Sigmoid colon (tissue), 7 donors: ENCODE measurements at places on chromosomes 3 and 15. TPM values are rescaled to one million over a fixed set of nuclear protein-coding genes. Genes with fewer than 3 reads are reported as not detected.
A peak's percentile ranks its signal among the peaks of the same experiment; 100 is the strongest.

GRCh38 chr15:40365016-40365415, 7.0 kb downstream of the DISP2 start:
- DNase-seq = no peak

GRCh38 chr3:46089237-46090011, 62.1 kb upstream of the XCR1 start:
- DNase-seq = peak; percentile 84

The LRRC2 gene
- 11.1 TPM for total RNA-seq

The EPHA6 gene
- total RNA-seq = 39.3 TPM

The NKTR gene
- total RNA-seq = 81.3 TPM

GRCh38 chr3:128999102-128999501, 2.0 kb upstream of the EFCC1 start:
- no peak for DNase-seq

DNA sequence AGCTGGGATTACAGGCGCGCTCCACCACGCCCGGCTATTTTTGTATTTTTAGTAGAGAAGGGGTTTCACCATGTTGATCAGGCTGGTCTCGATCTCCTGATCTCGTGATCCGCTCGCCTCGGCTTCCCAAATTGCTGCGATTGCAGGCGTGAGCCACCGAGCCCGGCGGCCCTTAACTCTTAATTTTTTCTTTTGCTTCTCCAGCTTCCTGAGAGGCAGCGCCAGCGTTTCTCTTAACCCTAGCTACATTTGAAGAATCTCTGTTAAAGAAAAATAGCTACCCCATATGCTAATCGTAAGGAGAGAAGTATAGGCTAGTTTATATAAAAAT, 465 bp upstream of the GK5 start:
- no peak for DNase-seq

The ETFA gene
- 88.5 TPM for total RNA-seq

The GALNT15 gene
- 71.7 TPM for total RNA-seq

The SCAANT1 gene
- not detected for total RNA-seq

DNA sequence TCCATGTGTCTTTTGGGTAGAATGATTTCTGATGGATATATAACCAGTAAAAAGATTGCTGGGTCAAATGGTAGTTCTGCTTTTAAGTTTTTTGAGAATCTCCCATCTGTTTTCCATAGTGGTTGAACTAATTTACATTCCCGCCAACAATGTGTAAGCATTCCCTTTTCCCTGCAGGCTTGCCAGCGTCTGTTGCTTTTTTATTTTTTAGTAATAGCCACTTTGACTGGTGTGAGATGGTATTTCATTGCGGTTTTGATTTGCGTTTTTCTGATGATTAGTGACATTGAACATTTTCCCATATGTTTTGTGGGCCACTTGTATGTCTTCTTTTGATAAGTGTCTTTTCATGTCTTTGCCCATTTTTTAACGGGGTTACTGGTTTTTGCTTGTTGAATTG, 36.3 kb upstream of the MB21D2 start:
- no peak for DNase-seq

The SHISA5 gene
- 70.3 TPM for total RNA-seq

The PP2D1 gene
- not detected for total RNA-seq

DNA sequence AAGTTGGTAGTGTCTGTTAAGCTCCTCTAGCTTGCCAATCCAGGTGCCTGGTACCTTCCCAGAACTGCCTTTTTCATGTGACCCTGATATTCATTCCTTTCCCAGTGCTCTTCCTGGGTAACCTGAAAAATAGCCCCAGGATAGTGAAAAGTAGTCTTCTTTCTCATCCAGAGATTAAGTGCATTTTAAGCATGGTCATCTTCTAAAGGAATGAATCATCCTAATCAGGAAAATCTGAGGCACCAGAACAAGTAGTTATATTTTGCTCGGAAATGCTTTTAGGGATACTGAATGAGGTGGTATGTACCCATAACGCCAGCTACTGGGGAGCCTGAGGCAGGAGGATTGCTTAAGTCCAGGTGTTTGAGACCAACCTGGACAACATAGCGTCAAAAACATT, 23.1 kb upstream of the PDCD6IP start:
- no peak for DNase-seq

The SEMA4B gene
- 72.4 TPM for total RNA-seq

DNA sequence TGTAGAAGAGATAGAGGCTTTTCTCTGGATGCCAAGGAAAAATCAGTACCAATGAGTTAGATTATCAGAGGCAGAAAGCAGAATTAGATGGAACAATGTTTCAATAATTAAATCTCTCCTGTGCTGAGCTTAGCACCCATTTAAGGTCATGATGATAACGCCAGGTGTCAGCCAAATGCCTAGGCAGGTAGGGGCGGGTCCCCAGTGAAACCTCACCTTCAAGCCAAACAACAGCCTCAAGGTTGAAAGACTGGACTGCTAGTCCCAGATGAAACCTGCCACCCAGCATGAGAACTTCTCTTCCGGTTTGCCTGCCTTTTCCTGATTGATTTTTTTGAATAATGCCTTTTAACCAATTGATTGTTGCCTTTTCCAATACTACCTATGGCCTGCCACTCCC, 363.0 kb downstream of the PLOD2 start:
- no peak for DNase-seq

The PRICKLE2 gene
- total RNA-seq = 96.7 TPM

- no peak for DNase-seq
Observed at GRCh38 chr3:188468196-188468595, 314.2 kb downstream of the LPP start.

The ANKUB1 gene
- not detected for total RNA-seq

- no peak for DNase-seq
Observed at GRCh38 chr3:184382326-184383032, 2.6 kb downstream of the CHRD start.

DNA sequence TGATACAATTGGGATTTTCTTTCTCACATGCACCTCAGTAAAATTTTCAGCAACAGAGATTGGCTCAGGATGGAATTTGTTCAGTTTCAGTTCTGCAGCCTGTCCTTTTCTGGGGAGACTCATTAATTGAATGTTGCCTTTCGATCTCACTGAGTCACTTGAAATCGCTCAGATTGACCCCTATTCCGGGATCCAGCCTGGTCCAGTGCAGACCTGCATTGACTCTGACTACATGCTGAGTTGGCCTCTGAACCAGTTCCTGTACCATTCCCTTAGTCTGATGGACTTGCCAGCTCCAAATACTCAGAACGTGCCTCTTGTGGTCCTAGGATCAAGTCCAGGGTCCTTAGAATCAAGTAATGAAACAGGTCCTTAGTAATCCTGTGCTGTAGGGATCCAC, 9.4 kb downstream of the IGF1R start:
- DNase-seq = no peak

DNA sequence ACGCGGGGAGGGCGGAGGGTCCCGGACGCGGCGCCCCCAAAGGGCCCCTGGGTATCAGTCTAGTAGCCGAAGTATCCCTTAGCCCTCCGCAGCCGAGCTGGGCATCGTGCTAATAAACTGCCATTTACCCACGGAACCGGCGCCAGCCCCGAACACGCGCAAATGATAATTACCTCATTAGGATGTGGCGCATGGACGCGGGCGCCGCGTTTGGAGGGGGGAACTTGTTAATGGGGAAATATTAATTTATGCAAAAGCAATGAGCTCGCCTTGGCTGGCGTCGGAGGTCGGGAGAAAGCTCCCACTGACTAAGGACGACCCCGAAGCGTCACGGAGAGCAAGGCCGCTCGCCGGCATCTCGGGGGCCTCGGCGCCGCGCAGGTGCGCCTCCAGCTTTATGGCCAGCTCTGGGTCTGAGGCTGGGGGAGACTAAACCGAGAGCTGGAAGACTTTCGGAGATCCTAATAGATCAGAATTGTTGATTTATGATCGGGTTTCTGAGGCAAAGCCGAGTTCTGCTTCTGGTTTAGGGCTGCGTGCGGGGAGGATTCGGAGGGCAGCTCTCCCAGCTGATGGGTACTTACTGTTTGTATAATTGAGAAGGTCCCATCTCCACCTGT, 474 bp upstream of the FEZF2 start:
- no peak for DNase-seq

GRCh38 chr3:183220828-183221227, 32.2 kb upstream of the B3GNT5 start:
- no peak for DNase-seq

- no peak for DNase-seq
Observed at GRCh38 chr3:125109536-125109925, 53.7 kb upstream of the HEG1 start.

The PEX5L gene
- total RNA-seq = 0.28 TPM

The CPA3 gene
- 15.7 TPM for total RNA-seq

DNA sequence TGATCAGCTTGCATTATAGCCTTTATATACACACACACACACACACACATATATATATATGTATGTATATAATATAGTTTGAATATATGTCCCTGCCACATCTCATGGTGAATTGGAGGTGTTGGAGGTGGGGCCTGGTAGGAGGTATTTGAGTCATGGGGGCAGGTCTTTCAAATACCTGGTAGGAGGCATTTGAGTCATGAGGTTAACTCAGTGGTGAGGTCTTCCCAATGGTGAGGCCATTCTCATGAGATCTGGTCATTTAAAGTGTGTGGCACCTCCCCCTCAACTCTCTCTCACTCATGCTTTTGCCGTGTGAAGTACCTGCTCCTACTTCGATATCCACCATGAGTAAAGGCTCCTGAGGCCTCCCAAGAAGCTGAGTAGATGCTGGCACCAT, 27.5 kb upstream of the FHIT start:
- DNase-seq = no peak

GRCh38 chr3:53643757-53644156, 149.3 kb downstream of the CACNA1D start:
- no peak for DNase-seq

DNA sequence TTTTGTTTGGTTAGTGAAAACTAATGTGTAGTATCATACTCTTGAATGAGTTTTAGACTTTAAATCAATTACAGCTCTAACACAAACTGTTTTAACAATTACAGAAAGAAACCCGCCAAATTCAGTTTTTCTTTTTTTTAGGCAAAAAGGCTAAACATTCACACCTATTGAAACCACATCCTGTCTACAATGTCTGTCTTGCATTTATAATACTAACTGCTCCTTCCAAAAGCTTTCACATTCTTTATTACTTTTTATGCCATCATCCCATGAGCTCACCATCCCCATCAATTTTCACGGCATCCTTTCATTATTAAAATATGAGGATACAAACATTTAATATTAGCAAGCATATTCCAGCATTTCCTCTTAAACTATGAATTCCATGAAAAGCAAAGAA, 593.3 kb downstream of the FOXP1 start:
- no peak for DNase-seq

DNA sequence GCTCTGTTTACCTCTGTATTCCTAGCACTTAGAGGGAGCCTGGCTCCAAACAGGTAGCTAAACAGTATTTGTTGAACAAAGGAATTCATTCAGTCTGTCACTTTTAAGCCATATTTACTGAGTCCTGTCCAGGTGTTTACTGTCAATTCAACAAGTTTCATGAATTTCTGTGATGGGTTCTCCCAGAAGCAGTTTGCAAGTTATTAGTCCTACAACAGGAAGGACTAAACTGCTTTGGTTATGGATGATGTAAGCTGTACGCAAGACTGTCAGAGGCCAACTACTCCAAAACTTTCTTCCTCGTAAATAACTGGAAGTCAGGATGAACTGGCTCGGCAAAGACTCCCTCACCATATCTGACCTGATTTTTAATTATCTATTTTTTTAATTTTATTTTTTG, 25.1 kb downstream of the STIMATE start:
- DNase-seq = no peak

DNA sequence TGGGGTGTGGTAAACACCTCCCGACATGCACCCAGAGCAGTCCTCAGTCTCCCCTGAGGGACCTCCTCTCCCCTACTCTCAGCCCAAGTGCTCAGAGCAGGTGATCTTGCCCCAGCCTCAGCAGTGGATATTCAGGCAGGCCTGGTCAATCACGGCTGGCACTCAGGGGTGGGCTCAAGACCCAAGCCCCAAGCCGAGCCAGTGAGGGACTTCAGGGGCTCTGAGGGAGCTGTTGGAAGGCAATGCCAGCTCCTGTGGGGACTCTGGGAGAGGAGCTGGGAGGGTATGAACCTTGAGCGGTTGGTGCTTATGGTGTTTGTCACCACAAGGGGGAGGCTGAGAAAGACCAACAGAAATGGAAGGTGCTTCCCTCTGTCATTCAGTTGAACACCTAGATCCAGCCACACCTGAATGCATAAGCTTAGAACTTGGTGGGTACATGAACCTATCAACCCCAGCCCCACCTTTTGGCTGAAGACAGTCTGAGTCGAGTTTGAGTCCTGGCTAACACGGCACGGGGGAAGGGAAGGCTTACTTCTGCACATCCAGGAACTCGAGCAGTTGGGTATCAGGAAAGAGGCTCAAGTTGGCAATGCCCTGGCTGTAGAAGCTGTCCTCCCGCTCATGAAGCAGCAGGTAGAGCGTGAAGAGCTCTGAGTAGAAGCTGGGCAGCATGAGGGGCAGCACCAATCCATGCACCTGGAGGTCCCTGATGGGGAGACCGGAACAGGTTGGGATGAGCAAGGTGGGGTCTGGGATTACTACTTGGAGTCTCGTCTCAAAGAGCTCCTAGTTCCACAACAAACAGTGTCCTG, 19.2 kb downstream of the ALS2CL start:
- peak; percentile 43 for DNase-seq

GRCh38 chr3:117011687-117012250, 302.2 kb downstream of the TUSC7 start:
- DNase-seq = no peak

- DNase-seq = no peak
Observed at GRCh38 chr3:43884581-43884980, 193.8 kb downstream of the ABHD5 start.

- DNase-seq = no peak
Observed at GRCh38 chr3:155634121-155634719, 110.7 kb downstream of the PLCH1 start.

The ANKDD1A gene
- 4.9 TPM for total RNA-seq

GRCh38 chr3:38353151-38353550, 6.6 kb downstream of the XYLB start:
- no peak for DNase-seq

GRCh38 chr3:126446301-126446700, 29.4 kb downstream of the ZXDC start:
- peak; percentile 48 for DNase-seq

The GPR62 gene
- not detected for total RNA-seq

- DNase-seq = no peak
Observed at GRCh38 chr3:10753964-10754363, 62.1 kb upstream of the SLC6A11 start.

DNA sequence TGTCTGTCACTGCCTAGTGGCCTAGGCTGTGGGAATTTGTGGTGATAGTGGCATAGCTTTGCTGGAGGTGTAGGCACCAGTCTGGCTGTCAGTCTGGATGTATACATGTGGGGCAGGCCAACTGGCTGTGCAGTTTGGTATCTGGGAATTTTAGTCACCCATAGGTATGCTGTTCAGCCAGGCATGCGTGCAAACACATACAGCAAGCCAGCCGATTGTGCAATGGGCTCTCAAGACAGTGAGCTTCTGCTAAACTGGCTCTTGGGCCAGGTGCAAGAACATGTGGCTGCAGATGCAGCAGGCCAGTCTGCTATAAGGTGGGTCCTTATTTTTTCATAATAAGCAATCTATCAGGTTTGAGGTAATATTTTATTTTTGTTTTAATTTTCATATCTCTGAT, 87.1 kb upstream of the PLSCR5 start:
- no peak for DNase-seq

The CYP1A2 gene
- not detected for total RNA-seq

The XCR1 gene
- not detected for total RNA-seq

The DPP8 gene
- total RNA-seq = 40.3 TPM

The TTLL13 gene
- not detected for total RNA-seq

- DNase-seq = no peak
Observed at GRCh38 chr15:32700501-32701150, 17.2 kb upstream of the GREM1 start.
